ENCODE measurements at places on chromosomes 11 and 22.

DNA sequence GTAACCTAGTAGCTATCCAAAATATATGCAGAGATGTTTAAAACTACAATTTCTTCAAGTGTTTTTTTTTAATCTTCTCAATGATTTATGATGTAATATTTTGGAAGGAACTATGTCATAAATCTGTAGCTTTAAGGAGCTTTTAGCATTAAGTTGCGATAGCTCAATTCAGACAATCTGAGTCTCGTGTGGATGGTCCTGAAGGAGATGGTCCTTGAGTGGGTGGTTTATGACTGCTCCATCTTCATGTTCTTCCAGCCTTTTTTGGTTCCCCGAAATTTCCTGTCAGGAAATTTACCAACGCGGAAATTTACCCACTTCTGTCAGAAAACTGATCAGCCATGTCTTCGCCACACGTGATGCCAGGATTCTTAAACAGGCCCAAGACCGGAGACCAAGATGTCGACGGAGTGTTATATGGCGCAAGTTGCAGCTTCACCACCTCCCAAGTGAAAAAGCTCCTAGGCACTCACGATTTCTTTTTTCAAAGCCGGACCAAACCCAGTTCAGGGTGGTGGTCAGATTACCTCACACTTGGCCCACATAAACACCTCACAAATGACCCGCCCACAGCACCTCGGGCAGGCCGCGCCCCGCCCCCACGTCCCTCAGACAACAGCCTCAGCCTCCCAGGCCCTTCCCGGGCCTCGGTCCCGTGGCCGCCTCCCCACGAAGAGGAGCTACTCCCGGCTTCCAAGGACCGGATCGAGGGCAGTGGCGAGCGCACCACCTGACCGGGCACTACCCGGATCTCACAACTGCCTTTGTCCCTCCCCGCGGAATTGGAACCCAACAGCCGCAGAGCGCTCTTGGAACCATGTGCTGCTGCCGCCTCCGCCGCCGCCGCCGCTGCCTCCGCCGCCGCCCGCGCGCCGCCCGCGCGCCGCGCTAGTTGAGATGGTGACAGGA is at the start of gene MORC2:
Gene MORC2 (minus strand): TSS at position 760 of the 909 bp plus-strand sequence. CDS start 885 bp downstream, outside the sequence.
- DNase-seq = no peak

DNA sequence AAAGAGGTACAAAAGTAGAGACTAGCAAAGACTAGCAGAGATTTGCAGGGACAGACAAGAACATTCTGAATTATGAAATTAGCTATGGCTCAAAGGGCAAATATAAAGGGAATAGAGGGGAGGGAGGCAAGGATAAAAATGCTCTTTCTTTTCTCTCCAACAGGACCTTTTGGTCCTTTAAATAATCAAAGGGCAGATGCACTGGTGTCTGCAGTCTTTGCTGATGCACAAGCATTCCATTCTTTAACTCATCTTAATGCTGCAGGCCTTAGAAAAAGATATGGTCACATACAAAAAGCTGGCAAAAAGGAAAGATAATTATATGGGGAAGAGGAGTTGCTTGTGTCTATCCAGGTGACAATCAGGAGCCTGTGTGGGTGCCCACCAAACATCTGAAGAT is 53.6 kb upstream of the SC5D start:
- DNase-seq = no peak

DNA sequence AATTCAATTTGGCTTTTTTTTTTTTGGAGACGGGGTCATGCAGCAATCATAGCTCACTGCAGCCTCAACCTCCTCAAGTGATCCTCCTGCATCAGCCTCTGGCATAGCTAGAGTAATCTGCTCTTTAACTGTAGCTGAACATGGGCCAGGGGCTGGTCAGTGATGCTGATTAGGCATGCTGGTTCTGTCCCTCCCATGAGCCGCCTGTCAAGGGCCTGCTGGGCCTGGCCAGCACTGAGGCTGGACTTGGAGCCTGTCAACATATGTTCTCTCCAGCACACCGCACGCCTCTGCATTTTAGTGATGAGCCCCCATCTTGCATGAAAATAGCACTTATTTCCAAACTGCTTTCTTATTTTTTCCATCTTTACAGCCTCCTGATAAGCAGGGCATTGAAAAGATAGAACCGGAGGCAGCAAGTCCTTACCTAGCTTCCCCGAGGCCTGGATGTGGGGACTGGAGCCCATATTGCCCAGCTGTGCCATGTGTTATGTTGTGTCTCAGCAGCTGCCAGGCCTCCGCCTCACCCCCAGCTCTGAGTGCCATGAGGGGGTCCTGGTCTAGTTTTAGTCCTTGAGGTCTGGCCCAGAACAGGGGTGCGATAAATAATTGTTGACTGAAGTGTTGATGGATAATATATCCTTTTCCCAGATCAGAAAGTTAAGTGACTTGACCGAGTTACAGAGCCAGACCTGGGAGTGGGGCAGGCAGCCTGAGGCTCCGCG is 80.0 kb downstream of the CTTN start:
- no peak for DNase-seq

DNA sequence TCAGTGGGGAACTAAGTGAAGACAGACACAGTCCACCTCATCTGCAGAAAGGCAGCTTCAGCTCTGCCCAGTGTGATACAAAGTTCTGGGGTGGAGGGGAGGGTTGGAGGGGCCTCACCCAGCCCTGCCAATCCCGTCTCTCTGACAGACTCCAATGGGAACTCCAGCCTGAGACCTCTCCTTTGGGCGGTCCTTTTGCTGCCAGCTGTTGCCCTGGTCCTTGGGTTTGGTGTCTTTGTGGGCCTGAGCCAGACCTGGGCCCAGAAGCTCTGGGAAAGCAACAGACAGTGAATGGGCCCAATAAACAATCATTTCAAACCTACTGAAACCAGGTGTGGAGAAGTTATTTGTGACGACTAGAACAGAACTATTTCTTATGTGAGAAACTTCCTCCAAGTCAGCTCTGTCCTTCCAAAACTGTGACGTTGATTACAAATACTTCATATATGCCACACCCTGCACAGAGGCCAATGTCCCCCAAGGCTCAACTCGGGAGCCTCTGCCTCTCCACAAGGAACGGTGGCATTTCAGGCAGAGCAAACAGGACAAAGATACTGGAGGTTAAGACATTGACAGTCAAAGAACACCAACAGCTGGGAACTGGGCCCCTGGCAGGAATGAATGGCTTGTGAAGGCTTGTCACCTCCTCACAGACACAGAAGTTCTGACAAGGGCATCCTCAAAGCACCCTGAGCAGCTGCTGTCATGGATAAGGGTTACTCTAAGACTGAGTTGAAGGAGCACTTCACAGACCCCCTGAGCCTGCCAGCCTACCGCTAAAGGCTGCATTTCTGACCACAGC is 8.2 kb downstream of the ZP1 start:
- no peak for DNase-seq

GRCh38 chr22:26903030-26903856 is 245.9 kb downstream of the MIAT start:
- DNase-seq = no peak

GRCh38 chr22:37492428-37493344 is 6.5 kb upstream of the MFNG start:
- no peak for DNase-seq

- DNase-seq = no peak
Observed at GRCh38 chr22:40014667-40015248, 20.0 kb downstream of the FAM83F start.

- DNase-seq = no peak
Observed at GRCh38 chr22:42179616-42180015, 49.0 kb upstream of the CYP2D6 start.

- DNase-seq = no peak
Observed at GRCh38 chr11:128890543-128891368, at the start of gene KCNJ5. Gene KCNJ5 (plus strand): TSS chr11:128891356. CDS start chr11:128911274, 19,918 bp downstream.

DNA sequence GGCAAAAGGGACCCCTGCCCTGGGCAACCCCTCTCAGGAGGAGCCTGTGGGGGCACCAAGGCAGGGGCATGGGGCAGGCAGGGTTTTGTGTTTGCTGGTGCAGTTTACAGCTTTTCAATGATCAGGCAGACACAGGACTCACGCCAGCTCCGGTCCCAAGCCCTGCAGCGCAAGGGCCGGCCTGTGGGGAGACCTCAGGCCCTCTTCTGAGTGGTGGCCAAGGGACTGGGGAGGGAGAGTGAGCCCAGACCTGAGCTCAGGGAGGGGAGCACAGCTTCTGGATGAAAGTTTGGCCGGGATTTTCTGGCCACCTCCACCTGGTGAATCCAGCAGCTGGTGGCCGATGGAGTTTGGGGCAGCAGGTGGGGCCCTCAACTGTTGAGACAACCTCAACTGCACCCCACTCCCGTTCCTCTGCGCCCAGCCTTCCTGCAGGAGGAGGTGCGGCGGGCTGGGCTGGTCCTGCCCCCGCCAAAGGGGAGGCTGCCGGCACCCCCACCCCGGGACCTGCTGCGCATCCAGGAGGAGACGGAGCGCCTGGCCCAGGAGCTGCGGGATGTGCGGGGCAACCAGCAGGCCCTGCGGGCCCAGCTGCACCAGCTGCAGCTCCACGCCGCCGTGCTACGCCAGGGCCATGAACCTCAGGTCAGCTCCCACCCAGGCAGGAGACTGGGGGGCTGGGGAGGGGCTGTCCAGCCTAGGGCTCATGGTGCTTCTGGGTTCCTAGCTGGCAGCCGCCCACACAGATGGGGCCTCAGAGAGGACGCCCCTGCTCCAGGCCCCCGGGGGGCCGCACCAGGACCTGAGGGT is 3.6 kb downstream of the TCIRG1 start:
- DNase-seq = no peak

DNA sequence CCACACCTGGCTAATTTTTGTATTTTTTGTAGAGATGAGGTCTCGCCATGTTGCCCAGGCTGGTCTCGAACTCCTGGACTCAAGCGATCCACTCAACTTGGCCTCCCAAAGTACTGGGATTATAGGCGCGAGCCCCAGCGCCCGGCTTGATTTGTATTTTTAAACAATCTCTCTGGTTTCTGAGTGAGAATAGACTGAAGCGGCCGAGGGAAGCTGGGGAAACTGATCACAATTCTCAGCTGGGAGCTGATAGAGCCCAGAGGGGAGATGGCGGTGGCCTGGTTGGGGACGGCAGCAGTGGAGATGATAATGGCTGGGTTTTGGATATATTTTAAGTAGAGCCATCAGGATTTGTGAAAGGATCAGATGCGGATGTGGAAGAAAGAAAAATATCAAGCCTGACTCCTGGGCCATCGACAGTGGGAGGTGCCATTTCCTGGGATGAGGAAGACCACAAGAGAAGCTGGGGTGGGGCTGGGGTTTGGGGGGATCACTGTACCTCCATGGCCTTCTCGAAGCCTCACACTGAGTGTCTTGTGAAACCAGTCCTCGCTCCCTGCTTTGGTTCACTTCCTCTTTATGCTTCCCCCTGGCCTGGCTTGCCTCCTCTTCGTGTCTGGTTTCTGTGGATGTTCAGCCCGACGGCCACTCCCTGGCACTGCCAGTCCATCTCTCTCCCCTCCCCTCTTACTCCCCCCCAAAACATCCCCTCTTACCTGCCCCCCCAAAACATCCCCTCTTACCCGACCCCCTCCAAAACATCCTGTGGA is 51.9 kb downstream of the IGLL1 start:
- no peak for DNase-seq

DNA sequence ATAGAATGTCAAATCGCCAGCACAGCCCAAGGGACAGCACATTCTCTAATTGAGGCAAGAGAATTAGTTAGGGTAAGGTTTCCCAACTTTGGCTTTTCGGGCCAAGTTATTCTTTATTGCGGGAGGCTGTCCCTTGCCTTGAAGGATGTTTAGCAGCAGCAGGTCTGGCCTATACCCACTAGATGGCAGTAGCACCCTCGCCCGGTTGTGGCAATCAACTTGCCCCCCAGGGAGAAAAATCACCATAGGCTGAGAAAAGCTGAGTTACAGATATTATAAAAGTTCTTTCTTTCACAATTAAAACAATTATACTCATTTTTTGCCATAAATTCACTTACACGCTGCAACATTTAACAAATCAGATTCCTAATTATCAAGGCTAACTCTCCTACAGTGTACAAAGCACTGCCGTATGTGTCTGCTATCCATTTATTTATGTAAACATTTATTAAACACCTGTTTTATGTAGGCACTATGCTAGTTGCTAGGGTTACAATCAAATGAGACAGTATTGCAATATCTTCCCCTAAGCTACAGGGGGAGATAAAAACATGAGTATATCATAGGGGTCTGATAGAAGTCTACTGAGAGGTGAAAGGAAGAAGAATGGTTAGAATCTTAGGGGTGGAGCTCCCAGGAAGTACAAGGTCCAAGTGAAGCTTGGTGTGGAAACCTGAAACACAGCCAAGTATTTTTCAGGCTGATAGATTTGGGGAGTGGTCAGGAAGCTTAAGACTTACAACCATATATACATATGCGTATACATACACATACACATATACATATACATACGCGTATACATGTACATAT is 452.3 kb downstream of the RAB38 start:
- DNase-seq = no peak

- no peak for DNase-seq
Observed at GRCh38 chr11:60915248-60915914, 1.4 kb downstream of the TMEM109 start.

DNA sequence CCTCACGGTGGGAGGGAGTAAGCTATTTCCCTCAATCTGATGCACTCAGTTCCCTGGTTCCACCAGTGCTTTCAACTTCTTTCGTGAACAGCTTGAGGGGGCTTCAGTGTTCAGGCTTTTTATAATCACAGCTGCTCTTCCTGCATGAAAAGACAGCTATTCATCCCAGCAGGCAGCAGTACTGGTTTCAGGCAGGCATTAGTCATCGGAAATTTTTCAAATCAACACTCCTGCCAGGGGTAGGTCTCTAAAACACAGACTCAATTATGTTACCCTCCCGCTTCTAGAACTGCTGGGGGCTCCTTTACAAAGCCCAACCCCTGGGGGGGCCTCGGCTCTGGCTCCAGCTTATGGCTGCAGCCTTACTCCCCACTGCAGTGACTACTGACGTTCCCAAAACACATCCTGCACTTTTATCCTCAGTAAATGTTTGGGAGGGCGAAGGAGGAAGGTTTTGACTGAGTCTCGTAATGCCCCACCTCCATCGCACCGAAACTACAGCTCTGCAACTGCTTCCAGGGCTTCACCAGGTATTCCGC is 5.8 kb downstream of the POLDIP3 start:
- DNase-seq = no peak

DNA sequence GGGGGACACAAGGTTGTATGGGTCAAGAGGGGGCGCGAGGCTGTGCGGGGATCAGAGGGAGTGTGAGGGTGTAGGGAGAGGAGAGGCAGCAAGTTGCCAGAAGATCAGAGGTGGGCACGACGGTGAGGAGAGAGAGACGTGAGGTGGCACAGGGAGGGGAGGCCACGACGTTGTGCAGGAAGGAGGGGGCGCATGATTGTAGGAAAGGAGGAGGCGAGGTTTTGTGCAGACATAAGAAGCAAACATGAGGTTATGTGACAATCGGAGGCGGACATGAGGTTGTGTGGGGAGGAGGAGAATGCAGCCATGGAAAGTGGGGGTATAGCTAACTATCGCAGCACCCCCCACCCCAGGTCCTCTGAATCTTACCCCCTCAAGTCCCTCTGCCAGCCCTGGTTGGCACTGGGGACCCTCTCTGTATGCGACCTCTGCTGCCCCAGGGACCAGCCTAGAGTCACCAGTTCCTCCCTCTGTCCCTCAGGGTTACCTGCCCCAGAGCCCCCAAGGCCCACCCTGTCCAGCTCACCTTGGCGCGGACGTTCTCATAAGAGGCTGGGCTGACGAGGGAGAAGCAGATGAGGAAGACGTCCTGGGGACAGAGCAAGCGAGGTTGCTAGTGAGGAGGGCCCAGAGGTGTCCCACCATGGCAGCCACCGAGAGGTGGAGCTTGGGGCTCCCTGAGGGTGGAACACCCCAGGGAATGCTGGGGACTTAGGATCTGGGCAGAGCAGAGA is 12.5 kb downstream of the RAC2 start:
- DNase-seq = no peak

- DNase-seq = no peak
Observed at GRCh38 chr22:32736746-32737145, 64.8 kb upstream of the TIMP3 start.
